ENCODE measurements at places on chromosomes 12 and 14.

DNA sequence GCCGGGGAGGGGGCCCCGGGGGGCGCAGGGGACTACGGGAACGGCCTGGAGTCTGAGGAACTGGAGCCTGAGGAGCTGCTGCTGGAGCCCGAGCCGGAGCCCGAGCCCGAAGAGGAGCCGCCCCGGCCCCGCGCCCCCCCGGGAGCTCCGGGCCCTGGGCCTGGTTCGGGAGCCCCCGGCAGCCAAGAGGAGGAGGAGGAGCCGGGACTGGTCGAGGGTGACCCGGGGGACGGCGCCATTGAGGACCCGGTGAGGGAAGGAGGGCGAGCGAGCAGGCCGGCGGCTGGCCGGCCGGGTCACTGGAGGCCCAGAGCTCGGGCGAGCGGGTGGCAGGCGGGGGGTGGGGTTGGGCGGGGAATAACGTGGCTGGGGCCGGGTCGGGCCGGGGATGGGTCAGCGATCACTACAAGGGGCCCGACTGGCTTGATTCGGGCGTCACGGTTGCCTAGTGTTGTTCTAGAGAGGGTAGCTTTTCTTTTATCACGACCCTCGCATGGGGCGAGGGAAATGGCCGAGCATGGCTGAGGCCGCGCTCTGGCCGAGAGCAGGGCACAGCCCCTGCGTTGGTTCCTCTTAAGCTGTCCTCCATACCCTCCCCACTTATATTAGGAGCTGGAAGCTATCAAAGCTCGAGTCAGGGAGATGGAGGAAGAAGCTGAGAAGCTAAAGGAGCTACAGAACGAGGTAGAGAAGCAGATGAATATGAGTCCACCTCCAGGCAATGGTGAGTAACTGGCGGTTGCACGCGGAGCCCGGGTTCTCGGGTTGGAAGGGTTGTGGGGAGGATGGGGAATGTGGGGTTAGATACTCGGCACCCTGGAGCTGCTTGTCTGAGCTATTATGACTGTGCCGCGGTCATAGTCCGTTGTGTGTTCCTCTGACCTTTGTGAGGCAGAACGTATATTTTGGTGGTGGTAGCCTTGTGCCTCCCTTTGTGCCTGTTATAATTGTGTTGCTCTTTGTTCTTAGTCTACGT lies 603 bp downstream of the PABPN1 start:
- no peak for DNase-seq

DNA sequence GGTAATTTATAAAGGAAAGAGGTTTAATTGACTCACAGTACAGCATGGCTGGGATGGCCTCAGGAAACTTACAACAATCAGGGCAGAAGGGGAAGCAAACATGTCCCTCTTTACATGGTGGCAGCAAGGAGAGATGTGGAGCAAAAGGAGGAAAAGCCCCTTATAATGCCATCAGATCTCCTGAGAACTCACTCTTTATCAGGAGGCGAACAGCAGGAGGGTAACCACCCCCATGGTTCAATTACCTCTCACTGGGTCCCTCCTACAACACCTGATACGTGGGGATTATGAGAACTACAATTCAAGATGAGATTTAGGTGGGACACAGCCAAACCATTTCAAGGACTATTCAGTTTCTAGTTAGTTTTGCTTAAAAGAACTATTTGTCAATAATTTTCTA lies 453.3 kb downstream of the C12orf50 start:
- DNase-seq, result no peak

DNA sequence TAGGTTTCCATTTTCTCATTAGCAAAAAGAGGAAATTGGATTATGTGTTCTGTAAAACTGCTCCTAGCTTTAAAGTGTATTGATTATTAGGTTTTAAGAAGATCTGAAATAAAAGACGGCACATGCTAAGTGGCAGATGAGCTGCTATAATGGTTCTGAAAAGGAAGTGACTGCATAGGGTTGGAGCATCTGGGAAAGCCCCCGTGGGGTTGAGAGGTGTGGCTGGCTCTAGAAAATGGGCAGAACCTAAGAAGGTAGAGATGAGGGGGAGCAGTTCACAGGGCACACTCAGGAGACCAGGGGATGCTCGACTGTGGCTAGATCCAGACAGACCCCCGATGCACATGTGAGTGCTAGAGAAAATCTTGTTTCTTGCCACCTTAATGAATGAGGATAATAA lies 1.9 kb downstream of the IFNG-AS1 start:
- no peak for DNase-seq

GRCh38 chr12:70571705-70572268 lies 65.4 kb downstream of the PTPRB start:
- no peak for DNase-seq

DNA sequence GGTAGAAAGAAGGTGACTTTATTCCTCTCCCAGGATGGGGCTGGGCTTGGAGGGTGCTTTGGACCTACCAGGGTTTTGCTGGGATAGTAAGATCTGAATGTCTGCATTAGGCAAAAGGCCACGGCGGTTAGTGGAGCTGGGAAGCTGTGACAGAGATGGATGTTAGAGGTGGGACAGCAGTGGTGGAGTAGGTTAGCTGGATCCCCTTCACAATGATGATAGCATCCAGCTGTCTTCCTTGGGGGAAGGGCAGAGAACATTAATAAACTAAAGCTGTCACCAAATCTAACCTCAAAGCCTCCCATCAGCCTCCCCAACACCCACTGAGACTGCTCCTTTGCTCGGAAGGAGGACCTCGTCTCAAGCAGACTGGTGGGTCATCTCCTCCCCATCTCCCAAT lies 104.8 kb downstream of the GPATCH2L start:
- no peak for DNase-seq

Data from esophagus squamous epithelium (tissue), 5 donors.